ENCODE measurements at places on chromosomes 2 and 18.
A peak's percentile ranks its signal among the peaks of the same experiment; 100 is the strongest.

GRCh38 chr2:105718846-105719481, 25.7 kb upstream of the NCK2 start:
- no peak for DNase-seq

- no peak for DNase-seq
Observed at GRCh38 chr18:10482985-10483949, 28.8 kb downstream of the APCDD1 start.

DNA sequence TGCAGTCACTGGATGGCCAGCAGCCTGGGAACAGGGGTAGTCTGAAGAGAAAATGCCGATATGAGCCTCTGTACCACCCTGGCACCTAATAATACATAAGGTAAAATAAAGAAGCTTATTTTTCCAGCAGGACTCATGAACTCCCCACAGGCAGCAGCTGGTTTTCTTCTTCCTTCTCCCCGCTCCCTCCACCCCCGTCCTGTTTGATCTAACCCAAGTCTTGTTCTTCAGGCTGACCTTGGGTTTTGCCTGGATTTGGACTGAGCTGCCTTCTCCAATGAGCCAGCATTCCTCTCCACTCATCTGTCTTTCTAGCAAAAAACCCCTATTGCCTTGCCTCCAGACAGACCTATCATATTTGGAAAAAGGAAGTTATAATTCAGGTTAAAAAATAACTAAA, 111.8 kb downstream of the CELF4 start:
- no peak for DNase-seq

- no peak for DNase-seq
Observed at GRCh38 chr2:10083692-10084211, 3.5 kb upstream of the CYS1 start.

GRCh38 chr2:237429753-237430152, 15.8 kb upstream of the COL6A3 start:
- no peak for DNase-seq

DNA sequence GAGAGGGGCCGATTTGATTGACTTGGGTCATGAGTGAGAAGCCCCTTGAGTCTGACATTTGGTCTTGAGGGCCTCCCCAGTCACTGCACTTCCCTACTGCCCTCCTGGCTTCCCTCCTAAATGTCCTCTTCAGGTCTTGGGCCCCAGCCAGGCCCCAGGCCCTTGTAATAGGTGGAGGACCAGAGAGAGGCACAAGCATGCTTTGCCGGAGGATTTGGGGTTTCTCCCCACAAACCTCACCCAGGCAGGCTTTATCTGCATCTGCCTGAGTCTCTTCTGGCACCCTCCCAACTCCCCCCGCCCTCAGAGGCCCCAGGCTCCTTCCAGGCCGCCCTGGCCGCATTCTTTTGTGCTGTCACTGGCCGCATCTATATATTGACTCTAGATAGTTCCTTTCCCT, 270.7 kb downstream of the HAUS1 start:
- no peak for DNase-seq

- DNase-seq, result no peak
Observed at GRCh38 chr2:2938481-2938880, 439.1 kb downstream of the EIPR1 start.

DNA sequence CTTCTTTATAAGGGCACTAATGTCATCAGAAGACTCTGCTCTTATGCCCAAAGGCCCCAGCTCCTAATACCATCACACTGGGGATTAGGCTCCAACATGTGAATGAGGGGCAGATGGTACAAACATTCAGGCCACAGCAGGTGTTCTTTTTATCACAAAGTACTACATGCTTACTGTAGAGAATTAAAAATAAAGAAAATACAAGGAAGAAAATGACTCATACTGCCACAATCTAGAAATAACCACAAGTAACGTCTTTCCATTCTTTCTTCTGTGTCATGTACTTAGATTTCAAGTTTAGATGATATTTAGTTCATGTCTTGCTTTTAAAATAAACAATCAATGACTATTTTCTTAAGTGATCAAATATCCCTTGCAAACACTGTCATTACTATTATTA, 100.3 kb upstream of the NEDD4L start:
- no peak for DNase-seq

DNA sequence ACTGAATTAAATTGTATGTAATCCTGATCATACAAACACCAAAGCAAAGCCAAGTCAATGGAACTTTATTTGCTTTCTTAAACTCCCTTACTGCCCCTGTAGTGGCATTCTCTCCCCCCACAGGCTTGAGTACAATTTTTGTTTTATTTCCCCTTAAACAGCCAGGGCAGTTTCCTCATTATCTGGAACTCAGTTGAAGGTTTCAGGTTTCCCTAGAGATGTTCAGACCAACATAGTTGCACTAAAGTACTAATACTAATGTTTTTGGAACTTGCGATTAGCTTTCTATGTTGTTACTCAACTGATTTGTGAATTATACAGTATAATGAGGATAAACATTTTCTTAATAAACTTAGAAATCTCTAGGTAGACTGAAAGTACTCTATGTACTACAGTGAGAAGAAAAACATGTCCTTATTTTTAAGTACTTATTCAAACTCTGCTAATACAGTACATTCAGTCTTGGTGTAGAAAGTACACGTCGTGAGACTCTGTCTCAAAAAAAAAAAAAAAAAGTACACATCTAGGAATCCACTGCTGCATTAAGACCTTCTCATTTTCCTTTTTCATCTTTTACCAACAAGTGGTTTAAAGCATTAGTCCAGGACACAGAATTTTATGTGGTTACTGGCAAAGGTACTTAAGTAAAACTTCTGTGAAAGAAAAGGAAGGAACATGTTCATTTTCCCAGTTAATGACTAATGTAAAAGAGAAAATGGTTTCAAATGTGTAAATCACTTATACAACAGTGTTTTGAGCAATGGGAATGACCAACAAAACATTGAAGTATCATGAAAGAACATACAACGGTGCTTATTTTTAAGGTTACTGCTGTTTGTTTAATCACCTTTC, 209.5 kb upstream of the SMAD7 start:
- DNase-seq, result no peak

DNA sequence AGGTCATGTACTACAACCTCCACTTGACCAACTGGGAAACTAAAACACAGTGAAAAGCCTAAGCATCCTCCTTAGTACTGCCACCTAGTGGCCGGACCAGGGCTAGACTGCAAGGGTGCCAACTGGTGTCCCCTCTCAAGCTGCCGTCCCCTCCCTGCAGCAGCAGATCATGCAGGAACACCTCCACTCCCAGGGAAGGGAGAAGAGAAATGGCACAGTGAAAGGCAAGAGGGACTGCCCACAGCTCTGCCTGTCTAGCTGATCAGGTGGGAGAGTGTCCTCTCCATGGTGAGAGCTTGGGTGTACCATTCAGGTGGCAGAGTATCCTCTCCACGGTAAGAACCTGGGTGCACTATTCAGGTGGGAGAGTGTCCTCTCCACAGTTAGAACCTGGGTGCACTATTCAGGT, 78.1 kb downstream of the AAK1 start:
- DNase-seq, result peak; percentile 14

DNA sequence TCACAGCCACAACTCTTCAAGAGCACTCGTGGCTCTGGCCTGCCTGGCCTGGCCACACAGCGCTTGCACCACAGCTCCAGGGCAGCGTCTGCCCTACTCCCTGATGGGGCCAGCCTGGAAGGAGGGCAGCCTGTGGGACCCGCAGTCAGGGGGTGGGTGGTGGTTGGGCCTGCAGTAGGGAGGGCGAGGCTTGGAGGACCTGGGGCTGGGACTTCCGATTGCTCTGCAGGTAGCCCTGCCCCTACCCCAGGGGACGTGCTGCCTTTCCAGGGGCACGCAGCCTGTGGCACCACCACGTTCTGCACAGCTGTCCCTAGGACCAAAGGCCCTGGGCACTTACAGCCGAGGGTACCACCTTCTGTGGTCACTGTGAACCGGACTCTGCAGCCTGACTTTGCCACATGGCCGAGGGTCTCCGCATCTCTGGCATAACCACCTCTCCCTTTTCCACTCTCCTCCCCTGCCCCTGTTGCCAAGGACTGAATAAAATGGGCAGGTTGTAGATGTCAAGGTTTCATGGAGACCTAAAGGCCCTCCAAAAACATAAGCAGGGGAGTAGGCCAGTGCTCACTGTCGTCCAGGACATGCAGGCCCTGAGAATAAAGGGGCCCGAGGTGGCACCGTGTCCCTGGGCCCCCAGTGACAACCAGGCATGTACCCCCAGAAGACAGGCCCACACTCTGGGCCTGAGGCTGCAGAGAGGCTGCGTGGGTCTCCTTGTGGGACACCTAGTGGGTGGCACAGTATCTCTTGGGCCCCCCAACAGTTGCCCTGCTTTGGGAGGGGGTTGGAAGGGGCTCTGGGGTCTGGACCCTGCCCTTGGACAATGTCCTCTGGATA, 87.3 kb downstream of the INHBB start:
- DNase-seq, result no peak

GRCh38 chr2:203437511-203437910, 97.6 kb downstream of the RAPH1 start:
- DNase-seq, result no peak

DNA sequence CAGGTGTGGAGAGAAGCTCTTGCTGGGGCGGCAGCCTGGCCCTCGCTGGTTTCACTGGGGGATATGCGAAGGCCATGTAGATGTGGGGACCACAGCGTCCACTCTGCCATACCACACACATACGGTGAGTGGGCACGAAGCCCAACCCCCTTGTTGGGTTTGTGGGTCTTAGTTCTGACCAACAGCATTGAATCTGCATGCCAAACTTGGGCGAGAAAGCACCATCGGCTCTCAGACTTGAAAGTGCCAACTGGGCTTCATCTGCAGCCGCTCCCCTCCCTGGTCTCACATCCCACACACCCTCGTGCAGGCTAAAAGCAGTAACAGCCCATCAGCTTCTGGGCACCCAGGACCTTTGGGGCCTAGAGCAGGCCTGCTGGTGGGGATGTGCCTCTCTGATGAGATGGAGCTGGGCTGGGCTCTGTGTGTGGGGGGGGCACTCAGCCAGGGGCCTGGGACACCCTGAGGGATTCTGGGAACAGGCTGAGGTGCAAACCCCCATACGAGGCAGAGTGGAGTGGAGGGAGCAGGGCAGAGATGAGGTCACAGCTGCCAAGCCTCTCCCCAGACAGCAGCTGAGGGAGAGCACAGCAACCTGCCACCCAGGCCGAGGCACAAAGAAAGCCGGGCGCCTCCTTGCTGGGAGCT, 264.4 kb downstream of the TWIST2 start:
- DNase-seq, result no peak

DNA sequence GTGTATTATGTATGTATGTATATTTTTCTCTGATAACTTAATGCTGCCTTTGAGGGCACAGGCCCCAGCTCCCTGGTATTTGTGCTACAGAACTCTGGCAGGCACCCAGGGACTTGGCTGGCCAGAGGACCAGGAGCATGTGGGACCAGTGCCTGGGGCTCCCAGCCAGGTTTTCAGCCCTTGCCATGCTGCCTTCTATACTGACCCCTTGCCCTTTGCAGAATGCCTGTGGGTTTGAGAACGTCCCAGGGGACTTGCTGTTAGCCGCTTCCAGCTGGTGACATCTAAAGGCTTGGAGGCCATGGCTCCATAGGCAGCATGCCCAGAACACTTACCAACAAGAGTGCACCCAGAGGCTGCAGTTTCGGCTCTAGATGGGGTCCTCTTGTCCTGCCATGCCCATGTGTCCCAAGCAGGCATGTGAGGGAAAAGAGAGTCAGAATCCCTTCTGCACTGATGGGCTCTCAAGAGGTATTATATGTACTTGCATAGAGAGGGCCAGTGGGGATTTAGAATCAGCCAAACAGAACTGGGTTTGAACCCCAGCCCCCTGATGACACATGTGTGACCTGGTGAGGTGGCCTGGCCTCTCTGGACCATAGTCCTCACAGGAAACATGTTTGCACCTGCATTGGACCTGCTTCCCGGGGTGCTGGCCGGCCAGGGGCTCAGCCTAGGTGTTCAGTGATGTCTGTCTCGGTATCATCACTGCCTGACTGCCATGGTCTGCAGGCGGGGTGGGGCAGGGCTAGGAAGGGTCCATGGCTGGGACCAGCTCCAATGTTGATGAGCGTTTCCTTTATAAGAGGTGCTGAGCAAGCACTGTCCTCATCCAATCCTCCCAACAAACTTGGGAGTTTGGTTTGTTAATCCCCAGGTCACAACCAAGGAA, 119.2 kb upstream of the FHL2 start:
- no peak for DNase-seq

GRCh38 chr2:148565272-148565894, 79.2 kb upstream of the EPC2 start:
- DNase-seq, result no peak

DNA sequence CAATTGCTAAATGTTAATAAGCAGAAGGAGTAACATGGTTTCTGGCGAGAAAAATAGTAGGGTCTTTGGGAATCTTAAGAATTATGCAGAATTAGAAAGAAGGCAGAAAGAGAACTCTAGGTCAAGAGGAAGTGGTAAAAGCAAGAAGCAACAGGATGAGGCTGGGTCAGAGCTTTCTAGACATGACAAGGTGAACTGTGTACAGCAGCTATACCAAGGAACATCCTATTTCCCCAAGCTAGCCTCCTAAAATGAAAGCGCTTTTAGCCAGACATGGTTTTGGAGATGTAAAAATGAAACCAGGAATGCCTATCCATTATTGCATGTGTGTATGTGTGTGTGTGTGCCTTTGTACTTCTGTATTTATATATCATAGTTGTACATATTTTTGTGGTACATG, 42.3 kb upstream of the STAT1 start:
- DNase-seq, result no peak

DNA sequence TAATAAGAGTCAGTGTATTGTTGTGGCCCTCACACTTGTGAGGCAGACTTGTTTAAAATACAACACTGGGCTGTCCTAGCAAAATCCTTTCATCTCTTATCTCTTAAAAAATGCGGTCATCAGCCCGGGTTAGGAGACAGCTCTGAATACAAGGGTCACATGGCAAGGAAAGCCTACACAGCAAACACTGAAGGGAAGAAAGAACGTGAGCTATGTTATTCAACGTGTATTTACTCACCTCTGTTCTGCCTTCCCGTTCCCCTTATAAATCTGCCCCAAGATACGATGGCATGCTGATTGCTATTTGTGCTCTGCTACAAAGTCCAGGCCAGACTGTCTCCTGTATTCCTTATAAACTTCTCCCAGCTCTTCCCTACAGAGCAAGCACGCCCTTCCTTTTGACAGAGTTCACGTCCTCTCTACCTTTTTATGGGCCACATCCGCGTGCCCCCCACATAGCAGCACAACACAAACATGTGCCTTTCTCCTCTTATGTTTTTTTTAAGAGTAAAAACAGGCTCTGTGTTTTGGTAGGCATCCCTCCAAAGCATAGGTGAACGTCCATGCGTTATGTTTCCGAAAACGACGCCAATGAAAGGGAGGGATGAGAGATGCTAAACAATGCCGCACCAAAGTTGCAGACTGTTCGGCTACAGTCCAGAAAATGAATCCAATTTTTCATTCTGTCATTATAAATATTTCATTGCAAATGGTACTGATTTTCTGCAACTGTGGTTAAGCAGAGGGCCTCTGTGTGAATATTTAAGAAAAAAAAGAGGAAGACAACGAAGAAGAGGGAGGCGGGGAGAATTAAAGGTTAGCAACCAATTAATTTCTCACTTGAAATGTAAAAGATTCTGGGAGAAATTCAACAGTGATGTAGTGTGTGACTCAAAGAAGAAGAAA, 274.7 kb downstream of the ZNF521 start:
- DNase-seq, result no peak

DNA sequence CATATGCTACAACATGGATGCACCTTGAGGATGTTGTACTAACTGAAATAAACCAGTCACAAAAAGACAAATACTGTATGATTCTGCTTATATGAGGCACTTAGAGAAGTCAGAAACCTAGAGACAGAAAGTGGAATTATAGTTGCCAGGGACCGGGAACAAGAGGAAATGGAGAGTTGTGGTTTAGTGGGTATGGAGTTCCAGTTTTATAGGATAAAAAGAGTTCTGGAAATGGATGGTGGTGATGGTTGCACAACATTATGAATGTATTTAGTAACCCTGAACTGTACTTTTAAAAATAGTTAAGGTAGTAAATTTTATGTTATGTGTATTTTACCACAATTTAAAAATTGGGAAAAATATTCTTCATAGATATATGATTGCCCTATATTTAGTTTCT, 97.7 kb downstream of the DPP4 start:
- no peak for DNase-seq

Measured in RWPE1 (cell line).